ENCODE measurements at places on chromosomes 12 and 14.

- no peak for DNase-seq
These were observed 12.6 kb downstream of the SERPINA3 start for GRCh38 chr14:94624537-94625352.

DNA sequence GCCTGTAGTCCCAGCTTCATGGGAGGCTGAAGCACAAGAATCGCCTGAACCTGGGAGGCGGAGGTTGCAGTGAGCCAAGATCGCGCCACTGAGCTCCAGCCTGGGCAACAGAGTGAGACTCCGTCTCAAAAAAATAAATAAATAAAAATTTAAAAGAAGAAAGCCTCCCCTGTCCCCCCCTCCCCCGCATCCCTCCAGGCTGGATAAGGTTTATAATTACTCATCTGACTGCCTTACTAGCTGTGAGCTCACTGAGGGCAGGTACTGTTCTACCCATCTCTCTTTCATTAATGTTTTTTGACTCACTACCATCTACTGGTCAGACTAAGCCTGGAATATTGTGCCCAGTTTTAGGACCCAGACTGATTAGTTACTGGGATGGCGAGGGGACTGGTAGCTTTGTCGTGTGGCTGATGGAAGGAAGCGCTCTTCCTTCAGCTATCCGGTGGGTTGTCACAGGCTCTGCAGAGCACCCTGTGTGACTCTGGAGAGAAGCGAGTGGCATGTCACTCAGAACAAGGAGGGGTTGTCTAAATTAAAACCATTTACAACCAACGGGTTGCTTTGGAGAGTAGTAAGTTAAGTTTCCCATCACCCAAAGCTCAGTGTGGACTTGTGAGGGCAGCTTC lies 16.9 kb downstream of the EVL start:
- DNase-seq, result no peak

DNA sequence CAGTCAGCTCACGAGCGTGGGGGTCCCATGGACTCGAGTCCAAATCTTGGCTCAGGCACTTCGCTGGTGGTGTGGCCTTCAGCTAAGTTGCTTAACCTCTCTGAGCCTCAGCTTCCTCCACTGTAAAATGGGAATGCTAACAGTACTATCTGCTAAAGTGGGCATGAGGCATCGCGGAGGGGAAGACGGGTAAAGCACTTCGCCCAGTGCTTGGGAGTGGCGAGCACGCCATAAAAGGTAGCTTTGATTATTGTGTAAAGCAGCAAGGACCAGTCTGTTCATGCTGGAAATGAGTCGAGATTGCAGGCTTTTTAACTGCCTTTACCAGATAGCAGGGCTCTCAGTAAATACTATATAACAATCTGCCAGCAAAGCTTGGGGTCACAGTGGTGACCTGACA lies 24.5 kb downstream of the HRK start:
- DNase-seq, result no peak

DNA sequence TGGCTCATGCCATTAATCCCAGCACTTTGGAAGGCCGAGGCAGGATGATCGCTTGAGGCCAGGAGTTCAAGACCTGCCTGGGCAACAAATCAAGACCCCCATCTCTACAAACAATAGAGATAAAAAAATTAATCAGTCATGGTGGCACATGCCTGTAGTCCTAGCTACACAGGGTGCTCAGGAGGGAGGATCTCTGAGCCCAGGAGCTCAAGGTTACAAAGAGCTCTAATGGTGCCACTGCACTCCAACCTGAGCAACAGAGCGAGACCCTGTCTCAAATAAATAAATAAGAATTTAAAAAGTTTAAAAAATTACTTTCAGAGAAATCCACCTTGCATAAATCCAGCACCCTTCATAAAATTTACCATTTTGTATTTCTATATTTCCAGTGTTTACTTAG lies 2.2 kb downstream of the KLRF1 start:
- no peak for DNase-seq

GRCh38 chr12:131085125-131085815 lies 131.6 kb downstream of the ADGRD1 start:
- no peak for DNase-seq

DNA sequence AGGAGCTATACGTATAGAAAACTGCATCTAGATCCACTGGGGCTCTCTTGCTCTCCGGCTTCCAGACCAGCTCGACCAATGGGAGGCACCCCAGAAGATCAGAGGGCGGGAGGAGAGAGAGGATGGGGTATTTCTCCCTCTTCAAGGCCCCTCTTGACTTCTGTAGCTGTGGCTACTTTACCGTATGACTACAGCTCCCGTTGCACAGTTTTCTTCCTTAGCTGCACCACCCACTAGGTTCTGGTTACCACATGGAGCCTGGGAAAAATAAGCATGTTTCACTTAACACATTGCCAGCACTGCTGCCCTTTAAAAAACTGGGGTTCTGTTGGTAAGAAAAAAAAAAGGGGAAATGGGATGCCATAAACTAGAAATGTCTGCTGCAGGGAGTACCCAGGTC lies 214.4 kb downstream of the TBX5 start:
- DNase-seq, result no peak

DNA sequence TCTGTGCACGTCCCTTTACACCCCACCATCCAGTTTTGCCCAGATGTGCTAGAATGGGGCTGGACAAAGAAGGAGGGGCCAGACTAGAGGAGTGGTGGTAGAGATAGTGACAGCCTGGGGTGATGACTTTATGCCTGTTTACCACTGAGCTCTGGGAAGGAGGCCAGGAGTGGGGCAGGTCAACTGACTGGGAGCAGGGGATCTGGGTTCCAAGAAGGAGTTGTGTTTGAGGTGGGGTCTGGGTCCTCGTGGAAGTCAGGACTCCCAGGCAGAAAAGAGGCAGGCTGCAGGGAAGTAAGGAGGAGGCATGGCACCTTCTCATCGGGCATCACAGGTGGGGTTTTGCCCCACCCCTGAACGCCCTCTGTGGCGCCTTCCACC lies 315 bp downstream of the LTB4R2 start:
- no peak for DNase-seq
